ENCODE measurements at places on chromosomes 5 and 9.

DNA sequence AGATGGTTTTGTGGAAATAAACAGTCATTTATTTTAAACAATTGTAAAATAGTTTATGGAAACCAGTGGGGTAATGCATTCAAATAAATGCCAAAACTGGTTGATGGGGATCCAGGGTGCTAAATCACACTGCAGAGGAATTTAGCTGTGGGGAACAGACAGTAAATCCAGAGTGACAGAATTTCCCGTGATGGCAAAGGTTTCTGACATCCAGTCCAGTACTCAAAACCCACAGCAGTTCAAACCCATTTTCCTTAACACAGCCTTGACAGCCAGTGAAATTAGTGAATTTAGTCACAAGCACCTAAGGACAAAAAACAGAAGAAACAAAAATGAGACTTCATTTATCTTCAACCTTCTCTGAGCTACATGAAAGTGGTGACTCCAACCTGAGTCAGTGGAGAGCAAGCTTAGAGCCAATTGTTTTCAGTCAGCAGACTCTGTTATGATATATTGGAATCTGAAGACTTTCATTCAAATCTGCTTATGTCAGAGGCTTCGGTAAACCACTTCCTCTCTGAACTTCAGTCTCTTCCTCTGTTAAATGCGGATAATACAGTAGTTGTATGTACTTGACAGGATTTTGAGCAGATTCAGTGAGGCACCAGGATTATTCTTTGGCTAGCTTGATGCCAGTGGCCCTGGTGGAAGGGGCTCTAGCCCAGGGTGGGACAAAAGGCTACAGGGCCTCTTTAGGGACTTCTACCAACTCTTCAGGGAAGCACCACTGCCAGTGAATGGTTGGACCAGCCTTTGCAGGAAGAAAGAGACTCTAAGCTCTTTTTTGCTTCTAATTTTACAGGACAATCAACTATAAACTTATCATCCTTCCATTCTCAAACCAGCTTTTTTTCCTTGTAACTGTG, 185.3 kb downstream of the MAPKAP1 start:
- DNase-seq, result no peak

GRCh38 chr5:81253875-81254274, 20.8 kb downstream of the CKMT2 start:
- DNase-seq, result no peak

- DNase-seq, result no peak
These were observed 7.8 kb upstream of the MYOZ3 start for GRCh38 chr5:150653145-150653761.

DNA sequence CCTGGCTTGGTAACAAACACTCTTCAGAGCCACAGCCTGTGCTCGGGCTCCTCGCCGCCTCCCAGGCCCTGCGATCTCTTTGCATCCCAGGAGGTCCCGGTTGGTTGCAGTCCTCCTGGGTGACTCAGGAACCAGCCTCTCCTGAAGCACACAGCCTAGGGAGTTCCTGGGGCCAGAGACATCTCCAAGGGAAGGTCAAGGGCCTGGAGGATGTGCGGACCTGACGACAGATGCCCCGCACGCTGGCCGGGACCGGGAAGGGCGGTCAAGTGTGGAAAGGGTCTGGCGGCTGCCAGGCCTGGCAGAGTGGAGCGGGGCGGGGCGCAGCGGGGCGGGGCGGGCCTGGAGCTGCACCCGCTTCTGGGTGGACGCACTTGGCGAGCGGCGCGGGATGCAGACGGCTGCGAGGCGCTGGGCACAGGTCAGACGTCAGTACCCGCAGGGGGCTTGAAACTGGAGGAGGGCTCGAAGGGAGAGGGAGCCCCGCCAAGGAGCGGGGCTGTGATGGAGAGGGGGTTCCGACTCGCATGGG, 45.0 kb upstream of the PRSS3 start:
- DNase-seq, result no peak

- peak; percentile 75 for DNase-seq
These were observed 174.3 kb upstream of the PIK3R1 start for GRCh38 chr5:68041293-68041692.
